H54 (cell line): ENCODE measurements at places on chromosomes 1 and 21.

DNA sequence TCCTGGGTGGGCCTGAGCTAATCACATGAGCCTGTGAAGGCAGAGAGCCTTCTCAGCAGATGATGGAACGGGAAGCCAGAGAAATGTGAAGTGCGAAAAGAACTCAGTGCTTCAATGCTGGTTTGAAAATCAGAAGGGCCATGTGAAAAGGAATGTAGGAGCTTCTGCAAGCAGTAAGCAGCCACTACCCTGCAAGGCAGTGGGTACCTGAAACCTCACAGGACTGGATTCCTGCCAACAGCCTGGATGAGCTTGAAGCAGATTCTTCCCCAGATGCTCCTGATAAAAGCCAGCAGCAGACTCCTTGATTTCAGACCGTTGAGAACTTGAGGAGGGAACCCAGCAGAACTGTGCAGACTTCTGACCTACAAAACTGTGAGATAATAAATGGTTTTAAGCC is 158.6 kb downstream of the SYT2 start:
- DNase-seq, result no peak

GRCh38 chr1:77468257-77468948 is 186.6 kb downstream of the AK5 start:
- no peak for DNase-seq

DNA sequence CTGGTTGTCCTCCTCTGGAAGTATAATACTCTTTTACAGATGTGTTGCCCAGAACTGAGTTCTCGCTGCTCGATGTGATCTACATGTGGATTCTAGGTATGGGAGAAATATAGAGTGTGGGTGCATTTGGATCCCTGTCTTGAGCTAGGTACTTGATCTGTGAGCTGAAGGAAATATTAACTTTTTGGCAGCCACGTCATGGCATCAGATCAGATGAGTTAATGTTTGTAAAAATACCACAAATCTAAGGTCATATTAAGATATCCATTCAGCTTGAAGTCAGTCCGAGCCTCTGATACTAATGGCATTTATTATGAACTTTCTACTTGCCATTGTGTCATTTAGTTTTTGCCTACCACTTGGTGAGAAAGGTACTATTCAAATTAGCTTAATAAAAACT is 24.6 kb downstream of the MAPKAPK2 start:
- no peak for DNase-seq

DNA sequence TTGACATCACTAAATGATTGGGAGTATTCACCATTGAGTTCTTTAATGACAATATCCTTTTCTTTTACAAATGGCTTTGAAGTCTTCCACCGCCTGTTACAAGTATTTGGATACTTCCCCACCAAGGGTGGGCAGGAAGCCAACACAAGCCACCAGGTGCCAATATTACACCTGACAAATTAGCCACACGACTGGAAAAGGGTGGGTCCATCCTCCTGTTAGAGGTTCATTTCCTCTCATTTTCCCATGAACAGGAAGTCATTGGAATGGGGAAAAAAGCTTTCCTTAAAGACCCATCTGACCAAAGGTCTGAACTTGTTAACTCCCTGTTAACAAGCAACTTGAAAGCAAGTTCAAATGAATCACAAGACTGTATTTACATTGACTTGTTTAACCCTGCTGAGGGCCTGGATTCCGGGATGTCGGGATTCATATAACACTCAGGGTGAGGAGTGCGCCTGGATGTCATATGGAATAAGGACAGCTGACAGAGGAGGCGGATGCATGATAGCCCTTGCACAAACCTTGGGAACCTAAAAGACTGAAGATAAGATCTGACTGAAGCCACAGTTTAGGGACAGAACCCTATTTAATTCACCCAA is 40.5 kb upstream of the PROX1 start:
- DNase-seq, result no peak

GRCh38 chr1:113792986-113793385 is 19.3 kb downstream of the RSBN1 start:
- DNase-seq, result peak; percentile 8

DNA sequence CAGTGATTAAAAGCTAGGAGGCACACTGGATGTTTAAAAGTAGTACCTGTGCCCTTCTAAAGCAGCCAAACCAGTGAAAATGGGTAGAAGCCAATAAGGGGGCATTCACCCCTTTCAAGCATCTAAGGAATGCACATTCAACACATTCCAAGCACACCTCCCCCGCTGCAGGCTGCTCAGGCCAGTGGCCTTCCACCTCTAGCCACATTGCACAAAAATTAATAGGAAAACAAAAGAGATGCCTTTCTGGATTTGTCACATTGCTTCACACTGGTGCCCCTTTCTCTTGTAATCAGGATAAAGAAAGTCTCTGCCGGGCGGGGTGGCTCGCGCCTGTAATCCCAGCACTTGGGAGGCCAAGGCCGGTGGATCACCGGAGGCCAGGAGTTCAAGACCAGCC is 834.0 kb downstream of the USP25 start:
- DNase-seq, result peak; percentile 58

DNA sequence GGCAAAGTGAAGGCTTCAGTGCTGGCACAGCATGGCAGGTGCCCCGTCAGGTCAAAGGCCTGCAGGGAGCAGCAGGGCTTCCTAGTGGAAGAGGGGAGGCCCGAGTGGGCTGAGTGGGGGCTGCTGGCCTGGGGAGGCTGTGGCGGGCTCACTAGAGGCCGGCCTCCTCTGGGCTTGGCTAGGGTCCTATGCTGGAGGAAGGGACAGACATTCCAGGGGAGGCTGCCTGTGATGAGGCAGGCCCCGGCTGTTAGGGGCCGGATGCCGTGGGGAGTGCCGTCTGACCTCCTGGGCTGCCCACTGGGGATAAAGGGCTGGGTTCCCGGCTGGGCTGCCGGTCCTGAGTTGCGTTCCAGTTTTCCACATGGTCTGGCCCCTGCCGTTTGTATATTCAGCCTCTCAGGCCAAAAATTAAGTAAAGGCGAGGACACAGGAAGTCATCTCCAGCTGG is 21.1 kb downstream of the PRXL2B start:
- DNase-seq, result no peak
